Cerebellar cortex (tissue), 1 donor: ENCODE measurements at places on chromosomes 1 and 21.

DNA sequence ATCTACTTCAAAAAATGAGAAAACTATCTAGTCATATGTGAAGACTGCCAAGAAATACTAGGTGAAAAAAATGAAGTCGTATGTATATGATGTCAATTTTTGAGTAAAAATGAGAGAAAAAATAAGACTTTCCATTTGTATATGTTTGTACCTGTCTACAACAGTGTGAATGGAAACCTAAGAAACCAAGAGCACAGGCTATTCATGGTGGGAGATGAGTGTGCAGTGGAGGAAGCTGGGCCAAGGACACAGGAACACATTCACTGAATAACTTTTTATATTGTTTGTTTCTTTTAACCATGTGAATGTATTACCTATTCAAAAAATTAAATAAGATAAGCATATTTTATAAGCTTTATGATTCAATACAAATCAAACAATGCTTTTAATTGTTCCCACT is 67.0 kb downstream of the ERO1B start:
- no peak for DNase-seq

DNA sequence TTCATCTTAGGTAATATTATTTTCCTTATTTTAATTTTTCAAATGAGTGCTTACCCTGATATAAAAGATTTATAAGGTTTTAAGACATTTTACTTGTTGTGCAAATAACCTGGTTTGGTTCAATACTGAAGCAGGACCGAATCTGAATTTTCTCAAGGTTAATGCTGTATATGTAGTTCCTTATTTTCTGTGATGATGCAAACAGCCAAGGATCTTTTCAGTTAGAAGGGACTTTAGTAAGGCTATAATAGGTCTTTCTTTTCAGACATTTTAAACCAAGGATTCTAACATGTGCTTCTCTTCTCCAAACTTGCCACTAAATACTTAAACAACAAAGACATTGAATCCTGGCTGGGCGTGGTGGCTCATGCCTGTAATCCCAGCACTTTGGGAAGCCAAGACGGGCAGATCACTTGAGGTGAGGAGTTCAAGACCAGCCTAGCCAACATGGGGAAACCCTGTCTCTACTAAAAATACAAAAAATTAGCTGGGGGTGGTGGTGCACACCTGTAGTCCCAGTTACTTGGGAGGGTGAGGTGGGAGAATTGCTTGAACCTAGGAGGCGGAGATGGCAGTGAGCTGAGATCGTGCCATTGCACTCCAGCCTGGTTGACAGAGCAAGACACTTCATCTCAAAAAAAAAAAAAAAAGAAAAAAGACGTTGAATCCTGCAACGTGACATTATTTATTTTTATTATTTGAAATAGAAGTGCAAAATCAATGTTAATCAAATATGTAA is 3.2 kb upstream of the ARPC5 start:
- no peak for DNase-seq

GRCh38 chr1:25991937-25992688 is 5.8 kb downstream of the PAFAH2 start:
- no peak for DNase-seq

DNA sequence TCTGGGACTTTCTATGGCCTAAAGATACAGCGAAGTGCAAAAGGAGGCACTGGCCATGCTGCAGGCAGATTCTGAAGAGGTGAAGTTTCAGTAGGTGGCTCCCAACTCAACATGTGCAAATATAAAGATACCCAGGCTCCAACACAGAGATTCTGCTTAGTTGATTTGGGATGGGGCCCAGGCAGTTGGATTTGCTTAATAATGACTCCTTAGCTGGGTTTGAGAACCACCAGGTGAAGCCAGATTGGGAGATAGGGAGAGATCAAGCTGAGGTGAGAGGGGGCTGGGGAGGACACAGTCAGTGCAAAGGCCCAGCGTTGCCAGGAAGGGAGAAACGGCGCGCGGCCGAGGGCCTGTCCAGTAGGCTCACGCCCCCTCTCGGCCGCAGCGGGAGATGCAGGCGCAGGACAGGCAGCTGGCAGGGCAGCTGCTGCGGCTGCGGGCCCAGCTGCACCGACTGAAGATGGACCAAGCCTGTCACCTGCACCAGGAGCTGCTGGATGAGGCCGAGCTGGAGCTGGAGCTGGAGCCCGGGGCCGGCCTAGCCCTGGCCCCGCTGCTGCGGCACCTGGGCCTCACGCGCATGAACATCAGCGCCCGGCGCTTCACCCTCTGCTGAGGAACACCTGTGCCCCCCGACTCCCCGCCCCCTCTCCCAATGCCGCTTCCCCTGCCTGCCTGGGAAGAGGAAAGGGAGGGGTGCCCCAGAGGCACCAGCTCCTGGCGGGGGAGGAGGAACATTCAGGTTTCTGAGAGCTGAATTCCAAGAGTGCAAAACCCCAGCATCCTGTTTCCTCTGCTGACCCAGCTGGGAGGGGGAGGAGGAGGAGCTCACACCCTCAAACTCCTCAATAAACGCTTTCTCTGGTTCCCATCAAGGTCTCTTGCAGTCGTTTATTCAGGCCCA is 1.2 kb downstream of the FAM167B start:
- DNase-seq: peak; percentile 56

DNA sequence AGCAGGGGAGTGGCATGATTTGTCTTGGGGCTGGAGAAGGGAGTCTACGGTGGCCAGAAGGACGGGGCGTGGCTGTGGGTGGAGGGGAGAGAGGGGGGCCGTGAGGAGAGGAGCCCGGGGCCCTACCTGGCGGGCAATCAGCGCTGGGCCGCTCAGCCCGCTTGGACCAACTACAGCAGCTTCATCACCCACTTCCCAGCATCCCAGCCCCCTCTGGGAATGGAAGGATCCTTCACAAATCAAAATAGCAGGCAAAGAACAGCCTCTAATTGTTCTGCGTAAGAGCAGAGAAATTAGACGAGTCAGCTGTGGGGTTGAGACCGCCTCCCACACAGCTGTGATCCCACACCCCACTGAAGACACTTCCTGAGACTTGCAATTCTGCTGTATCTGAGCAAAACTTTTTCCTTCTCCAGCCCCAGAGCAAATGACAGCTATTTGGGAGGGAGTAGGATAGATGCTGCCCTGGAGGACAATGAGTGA is 43.5 kb downstream of the OPRD1 start:
- DNase-seq: no peak

DNA sequence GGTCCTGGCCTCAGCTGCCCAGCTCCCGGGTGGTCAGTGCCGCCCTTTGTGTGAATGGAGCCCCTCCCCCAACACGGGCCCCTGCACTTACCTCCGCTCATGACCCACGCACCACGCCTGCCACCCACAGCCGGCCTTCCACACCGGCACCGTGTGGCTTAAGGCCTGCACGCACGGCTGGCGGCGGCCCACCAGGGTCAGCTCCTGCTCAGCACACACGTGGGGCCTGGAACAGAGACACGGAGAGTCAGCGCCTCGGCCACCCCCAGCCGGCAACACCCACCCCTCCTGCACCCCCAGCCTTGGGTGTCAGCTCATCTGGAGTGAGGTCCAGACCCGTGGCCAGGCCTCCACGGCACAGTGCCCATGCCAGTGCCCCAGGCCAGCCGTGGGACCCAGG is 8.9 kb downstream of the MEGF6 start:
- no peak for DNase-seq

DNA sequence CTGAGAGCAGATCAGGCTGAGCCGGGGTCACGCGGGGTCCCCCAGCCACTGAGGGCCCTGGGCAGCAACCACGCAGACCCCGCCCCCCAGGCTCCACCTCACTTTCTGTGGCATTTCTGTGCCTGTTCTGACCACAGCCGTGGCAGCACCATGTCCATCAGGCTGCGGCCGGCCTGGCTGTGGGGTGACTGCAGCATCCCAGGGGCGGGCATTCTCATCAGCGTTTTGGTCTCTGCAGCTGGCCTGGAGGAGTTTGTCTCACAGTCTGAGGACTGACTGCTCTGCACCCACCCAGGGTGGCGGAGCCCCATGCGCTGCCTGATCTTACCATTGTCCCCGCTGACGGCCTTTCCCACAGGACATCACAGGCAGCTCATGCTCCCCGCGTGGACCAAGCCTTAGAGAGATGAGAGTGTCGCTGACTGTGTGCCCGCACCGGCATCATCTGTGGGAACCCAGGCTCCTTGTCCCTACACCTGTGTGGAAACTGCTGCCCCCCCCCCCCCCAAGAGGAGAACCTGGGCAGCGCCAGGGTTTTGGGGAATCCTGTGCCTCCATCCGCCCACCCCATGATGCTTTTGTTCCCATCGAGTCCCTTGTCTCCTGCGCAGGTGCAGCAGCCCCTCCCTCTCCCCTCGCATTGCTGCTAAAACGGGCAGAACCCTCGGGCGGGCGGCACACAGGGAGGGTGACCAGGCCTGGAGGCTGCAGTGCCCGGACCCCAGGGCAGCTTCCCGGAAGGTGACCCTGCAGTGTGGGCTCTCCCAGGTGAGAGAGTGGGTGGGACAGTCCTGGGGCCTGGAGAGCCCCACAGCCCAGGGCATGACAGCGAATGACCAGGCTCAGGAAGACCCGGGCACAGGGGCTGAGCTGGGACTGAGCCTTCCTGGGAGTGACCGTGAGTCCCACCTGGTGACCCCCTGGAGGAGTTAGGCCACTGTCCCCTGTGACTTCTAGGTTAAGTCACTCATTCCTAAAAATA is 1.8 kb downstream of the KRTAP10-1 start:
- DNase-seq: no peak

DNA sequence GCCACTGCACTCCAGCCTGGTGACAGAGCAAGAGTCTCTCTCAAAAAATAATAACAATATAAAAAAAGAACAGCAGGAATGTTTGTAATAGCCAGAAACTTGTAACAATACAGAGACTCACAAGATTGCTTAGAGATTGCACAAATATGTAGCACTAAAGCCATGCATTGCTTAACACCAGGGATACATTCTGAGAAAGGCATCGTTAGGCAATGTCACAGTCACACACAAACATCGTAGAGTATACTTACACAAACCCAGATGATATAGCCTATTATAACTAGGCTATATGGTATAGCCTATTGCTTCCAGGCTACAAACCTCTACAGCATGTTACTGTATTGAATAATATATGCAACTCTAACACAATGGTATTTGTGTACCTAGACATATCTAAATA is 45.3 kb downstream of the GPATCH2 start:
- no peak for DNase-seq

DNA sequence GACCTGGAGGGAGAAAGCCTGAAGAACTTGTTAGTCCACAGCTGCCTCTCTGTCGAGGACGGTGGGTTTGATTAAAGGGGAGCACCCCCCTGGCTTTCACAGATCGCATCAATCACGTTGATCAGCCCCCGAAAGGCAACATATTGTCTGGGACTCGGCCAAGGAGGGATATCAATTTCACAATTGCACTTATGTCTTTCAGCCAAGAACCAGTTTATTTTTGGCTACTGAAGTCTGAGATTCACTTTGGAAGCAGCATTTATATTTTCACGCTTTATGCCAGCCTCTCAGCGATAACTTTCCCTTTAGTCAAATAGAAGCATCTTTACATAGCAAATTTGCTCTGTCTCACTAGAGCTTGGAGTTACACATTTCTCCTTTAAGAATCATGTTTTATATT is 253.2 kb upstream of the RRP15 start:
- no peak for DNase-seq

DNA sequence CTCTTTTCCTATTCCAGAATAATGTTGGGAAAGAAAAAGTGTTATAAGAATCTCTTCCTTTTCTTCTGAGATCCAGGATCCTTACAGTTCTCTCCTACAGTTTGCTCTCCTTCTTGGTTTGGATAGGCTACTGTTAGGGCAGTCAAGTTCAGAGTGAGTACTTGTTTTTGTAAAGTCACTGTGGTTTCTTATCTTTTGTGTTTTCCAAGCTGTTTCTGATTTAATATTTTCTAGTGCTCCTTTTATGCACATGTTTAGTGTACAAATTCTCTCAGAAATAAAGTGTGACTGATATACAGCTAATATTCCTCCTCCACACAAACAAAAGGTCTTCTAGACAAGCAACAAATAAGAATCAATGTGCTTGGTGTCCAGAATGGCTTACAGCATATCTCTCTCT is 107.7 kb downstream of the BACH1 start:
- DNase-seq: no peak
